ENCODE measurements at places on chromosomes 3 and 15. TPM values are rescaled to one million over a fixed set of nuclear protein-coding genes. Genes with fewer than 3 reads are reported as not detected.

DNA sequence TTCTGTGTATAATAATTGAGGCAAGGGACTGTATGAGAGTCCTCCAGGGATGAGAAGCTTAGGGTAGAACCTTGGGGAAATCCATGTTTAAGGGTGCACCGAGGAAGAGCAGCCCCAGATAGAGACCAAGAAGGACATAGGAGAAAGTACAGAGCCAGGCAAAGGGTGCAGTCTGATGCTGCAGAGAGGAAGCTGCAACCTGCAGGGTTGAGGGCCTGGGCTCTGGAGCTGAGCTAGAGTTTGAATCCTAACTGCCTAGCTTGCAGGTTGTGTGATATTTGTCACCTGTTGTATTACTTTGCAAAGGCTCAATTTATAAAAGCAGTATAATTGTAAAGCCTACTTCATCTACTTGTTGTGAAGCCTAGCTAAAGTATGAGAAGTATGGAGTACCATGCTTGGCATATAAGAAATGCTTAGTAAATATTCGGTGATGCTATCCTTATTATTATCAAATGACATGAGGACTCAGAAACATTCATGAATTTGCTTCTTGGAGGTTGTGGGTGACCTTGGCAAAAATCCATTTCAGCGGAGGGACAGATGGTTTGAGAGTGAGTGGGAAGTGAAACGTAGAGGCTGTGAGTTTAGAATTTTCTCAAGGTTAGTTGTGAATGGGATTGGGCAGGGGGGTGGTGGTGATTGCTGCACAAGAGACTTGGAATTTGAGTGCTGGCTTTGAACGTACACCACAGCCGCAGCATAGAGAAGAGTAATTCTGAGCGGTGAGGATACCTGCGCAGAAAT, 43.8 kb downstream of the PLCL2 start:
- no peak for DNase-seq

DNA sequence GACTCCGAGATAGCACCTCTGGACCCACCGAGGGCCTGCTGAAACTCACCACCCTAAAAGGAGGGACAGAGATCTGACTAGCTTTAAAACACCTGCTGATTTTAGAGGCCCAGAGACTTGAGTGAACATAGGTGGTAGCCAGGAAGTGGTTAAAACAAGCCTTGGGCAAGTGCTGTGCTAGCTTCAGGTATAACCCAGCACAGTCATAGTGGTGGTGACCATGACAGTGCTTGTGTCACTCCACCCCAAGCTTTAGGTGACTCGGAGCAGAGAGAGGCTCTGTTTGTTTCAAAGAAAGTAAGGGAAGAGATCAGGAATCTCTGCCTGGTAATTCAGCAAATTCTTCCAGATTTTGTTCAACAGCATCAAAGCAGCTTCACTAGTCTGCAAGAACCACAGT, 641.1 kb upstream of the BCHE start:
- no peak for DNase-seq

DNA sequence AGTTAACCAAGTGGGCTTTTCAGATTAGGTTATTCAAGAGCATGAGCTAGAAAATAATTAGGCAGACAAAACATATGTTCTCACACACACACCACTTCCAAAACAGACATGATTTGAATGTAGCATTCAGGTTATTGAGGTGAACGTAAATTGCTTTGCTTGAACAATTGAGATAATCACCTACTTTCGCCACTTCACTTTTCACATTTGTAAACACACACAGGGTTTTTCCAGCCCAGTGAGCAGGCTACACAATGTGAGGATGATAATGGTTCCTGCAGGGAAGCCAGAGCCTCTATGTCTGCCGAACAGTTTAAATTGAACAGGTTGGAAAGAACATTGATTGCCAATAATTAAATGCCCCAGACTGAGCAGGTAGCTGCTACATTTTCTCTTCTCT, 560.8 kb downstream of the OCA2 start:
- DNase-seq = no peak

- no peak for DNase-seq
These were observed 222.0 kb downstream of the P3H2 start for GRCh38 chr3:189898559-189899153.

DNA sequence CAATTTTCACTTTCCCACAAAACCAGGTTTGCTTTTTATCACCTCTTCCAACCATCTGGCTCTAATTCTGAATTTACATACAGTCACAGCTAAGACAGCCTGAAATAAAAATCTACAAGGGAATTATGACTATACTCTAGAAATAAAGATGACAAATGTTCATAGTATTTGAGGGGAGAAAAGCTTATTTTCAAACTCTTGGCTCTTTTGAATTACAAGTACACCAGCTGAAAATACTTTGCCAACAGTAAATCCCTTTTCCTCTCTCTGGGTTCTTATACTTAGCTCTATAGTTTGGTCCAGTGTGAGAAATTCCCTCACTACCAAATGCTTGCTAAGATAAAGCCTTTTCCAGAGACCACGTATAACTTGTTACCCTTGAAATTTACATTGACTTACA, 1037.9 kb downstream of the ROBO1 start:
- DNase-seq = no peak

- no peak for DNase-seq
These were observed 24.5 kb upstream of the SLC7A14 start for GRCh38 chr3:170610321-170610884.

DNA sequence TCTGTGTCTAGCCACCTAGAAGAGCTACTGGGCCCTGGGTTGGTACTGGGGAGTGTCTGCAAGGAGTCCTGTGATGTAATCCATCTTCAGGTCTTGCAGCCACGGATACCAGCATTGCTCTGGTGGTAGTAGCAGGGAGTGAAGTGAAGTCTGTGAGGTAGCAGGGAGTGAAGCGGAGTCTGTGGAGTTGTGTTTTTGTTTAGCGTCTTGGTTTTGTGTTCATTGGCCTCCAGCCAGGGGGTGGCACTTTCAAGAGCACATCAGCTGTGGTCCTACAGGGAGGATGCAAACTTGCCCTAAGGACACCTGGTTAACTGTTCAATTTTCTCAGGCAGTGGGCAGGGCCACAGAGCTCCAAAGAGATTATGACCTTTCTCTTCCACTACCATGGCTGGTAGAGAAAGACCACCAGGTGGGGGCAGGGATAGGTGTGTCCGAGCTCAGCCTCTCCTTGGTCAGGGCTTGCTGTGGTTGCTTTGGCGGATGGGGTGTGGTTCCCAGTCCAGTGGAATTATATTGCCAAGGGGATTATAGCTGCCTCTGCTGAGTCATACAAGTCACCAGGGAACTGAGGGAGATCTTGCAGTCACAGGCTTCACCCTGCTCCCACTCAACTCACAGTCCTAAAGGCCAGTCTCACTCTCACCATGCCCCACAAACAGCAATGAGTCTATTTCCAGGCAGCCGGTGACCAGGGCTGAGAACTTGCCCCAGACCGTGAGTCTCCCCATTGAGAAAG, 424.7 kb downstream of the ZBBX start:
- no peak for DNase-seq

- DNase-seq = no peak
These were observed 77.5 kb upstream of the CNTN3 start for GRCh38 chr3:74691946-74692345.

DNA sequence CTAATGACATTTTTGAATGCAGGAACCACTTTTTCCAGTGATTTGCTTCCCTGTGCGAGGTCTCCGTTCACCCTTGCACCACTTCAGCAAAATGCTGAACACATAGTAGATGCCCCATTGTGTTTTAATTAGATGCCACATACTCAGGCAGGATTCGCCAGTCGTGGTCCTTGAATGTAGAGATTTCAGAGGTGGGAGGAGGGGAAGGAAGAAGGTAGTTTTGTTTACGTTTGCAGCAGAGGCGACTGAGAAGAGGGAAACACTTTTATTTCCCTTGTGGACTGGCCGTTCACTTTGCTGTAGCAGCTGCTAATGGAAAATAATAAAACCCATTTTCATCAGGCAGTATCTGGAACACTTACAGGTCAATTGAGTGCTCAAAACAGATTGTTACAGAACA, 262.8 kb upstream of the TBL1XR1 start:
- no peak for DNase-seq

GRCh38 chr3:34180532-34180931, 382.1 kb downstream of the PDCD6IP start:
- no peak for DNase-seq

GRCh38 chr15:82129761-82130160, 83.9 kb upstream of the MEX3B start:
- DNase-seq = no peak

DNA sequence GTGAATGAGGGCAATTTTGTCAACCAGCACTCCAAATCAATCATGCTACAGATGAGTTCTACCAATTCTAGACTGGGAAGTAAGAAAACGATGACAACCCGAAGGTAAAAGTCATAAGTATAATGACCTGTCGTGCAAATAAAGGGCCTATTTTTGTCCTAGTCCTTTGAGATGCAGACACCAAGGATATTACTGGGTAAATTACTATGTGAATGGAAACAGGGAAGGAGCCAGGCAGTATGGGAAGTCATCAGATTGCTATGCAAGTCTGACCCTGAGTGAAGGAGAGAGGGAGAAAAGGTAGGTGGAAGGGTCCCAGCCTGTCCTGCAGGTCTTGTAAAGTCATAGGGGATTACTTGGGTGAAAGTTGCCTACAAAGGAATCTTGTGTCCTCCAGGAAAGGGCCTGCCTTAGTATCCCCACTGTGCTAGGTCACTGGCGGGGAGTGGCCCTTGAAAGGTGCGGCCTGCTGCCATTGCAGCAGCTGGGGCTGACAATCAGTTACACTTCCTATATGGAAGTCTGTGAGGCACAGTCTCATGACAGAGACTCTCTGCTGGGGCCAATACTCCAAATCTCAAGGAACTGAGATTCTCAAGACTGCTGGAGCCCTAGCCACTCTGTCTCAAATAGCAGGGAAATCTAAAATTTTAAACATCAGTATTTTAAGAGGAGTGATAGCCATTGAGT, 149.9 kb upstream of the SLC2A2 start:
- no peak for DNase-seq

- DNase-seq = no peak
These were observed 79.9 kb upstream of the PEX5L start for GRCh38 chr3:180116658-180117057.

DNA sequence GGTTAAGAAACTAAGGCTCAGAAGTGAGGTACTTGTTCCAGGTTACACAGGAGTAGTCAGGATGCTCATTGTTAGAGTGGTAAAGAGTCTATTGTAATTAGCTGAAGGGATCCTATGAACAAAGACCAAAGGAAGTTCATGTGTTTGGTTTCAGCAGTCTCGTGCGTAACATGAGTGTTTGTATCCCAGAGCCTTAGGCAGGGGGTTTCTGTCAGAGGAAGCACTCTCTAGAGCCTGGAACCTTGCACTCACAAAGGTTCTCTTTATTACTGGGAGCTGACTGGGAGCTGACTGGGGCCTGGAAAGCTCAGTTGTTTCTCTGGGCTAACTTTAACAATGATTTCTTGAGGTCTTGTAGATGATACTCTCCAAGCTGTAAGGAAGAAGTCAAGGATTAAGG, 3.9 kb downstream of the ZNF197 start:
- DNase-seq = no peak

GRCh38 chr3:188135271-188135670, 18.7 kb upstream of the LPP start:
- DNase-seq = no peak

DNA sequence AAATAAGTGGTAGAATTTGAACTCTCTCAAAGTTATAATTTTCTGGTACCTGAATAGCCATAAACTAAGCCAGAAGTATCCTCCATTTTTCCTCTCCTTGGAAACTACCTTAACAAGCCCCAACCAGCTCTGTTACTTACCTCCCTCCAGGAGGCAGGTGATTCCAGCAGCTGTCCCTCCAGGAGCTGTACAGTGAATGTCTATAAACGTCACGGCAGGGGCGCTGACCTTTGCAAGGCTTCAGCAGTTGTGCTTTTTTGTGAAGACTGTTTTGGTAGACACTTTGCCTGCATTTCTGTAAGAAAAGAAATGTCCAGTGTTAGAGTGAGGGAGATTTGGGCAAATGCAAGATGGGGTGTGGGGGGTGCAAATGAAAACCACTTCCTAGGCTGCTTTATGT, 67.2 kb downstream of the LEO1 start:
- DNase-seq = no peak

DNA sequence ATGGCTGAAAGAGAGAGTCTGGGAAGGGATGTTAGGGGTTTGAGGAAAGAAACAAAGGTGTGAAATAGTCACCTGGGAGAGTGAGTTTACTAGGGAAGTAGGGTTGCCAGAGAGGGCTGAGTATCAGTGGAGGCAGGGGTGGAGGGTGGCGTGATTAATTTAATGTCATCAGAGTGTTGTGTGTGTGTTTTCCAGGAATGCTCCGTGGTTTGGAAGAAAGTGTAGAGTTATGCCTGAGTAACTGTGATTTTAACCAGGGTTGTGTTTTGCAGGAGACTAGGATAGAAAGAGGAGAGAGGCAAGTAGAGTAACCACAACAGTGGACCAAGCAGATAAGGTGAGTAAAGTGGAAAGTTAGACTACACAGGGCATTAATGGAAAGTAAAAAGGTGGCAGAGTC, 27.2 kb downstream of the PLD1 start:
- DNase-seq = no peak

DNA sequence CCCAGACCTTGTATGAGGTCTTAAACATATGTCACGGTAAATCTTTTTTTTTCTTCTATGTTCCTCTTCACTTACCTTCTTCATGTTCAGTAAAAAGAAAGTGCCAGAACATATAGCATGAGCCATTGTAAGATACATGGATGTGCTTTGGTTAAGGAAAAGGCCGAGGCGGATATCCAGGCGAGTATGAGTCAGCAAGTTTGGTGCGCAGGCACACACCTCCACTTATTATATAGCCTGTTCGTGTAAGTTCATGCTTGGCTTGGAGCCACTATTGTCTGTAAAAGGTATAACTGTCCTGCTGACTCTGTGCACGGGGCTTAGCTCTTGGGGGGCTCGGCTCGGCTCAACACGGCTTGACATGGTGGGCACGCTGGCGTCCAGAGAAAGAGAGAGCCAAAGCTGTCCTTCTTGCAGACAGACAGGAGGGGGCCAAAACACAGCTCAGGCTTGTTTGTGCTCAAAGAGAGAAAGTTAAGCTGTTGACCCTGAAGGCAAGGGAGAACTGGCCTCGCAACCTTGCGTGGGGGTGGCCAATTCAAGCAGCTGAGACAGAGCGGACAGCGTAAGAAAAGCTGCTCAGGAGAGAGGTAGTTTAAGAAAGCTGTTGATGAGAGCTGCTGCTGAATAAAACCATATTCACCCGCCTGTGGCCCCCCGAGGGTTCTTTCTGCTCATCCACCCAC, 251.2 kb downstream of the SLC9A9 start:
- DNase-seq = no peak

- peak; percentile 83 for DNase-seq
These were observed 24.3 kb downstream of the MTHFS start for GRCh38 chr15:79872358-79873017.

GRCh38 chr3:126464997-126465396, 10.7 kb downstream of the ZXDC start:
- DNase-seq = no peak

DNA sequence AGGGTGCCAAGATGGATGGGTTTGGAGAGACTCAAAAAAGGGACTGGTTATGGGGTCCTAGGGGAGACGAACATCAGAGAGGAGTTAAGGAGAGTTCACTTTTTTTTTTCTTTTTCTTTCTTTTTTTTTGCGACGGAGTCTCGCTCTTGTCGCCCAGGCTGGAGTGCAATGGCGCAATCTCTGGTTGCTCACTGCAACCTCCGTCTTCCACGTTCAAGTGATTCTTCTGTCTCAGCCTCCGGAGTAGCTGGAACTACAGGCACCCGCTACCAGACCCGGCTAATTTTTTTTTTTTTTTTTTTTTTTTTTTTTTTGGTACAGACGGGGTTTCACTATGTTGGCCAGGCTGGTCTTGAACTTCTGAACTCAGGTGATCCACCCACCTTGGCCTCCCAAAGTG, 1.2 kb downstream of the SPINT1 start:
- no peak for DNase-seq

ST6GAL1 gene
- total RNA-seq = 102 TPM

PPIB gene
- 386 TPM for total RNA-seq

ANKRD63 gene
- total RNA-seq = not detected

PCSK6 gene
- total RNA-seq = 0.44 TPM

SSUH2 gene
- 0.09 TPM for total RNA-seq

SOX14 gene
- not detected for total RNA-seq

CFAP20DC gene
- 1.4 TPM for total RNA-seq
